Head of caudate nucleus (tissue), 42 donors: ENCODE measurements at places on chromosomes 6 and 20.

GRCh38 chr6:15481390-15482291, 181.2 kb downstream of the DTNBP1 start:
- no peak for DNase-seq

DNA sequence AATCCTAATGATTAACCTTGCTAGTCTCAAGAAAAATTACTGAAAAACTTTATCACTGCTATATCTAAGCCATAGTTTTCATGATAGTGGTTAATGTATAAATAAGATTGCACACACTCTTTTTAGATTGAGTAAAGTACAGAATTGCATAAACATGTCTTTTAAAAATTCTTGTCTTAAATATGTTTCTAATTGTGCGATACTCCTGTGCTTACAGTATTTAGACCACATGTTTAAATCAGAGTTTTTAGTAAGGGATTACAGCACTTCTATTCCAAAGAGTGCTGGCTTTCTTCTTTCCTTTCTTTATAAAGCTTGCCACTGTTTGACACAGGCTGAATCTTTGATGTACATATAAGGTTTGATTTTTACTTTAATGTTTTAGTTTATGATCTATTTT, 36.8 kb upstream of the RGS17 start:
- no peak for DNase-seq

GRCh38 chr20:54184904-54185626, 11.3 kb upstream of the CYP24A1 start:
- DNase-seq: no peak

DNA sequence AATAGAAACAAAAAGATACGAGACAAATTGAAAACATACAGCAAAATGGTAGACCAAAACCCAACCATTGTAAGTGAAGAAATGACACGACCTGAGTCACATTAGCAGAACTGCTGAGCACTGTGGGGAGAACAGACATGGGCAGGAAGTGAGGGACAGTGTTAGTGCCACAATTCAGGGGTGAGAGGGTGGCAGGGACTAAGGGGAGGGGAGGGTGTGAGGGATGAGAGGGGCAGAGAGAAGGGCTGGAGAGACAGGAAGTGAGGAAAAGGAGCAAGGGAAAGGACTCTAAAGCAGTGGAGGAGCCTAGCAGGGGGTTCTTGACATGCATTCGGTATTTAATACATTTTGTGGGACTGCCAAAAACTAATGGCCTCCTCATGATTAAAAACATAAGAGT, 45.0 kb upstream of the TRIM26 start:
- no peak for DNase-seq

DNA sequence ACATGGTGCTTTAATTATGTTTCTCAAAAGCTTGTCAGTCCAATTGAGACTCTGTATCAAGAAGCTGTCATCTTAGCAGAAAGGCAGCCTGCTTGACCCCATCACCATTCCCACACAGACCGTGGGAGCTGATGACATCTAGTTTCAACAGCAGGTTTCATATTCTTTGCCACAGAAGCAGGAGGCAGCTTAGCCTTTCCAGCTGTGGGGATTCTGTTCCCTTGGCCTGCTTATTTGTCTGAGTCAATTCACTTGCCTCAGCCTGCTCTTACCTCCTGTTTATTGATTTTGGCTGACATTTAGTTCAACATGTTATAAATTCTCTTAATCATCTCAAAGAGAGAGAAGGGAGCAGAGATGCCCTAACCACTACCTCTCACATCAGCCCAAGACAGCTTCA, 527.7 kb downstream of the ADGRB3 start:
- peak; percentile 44 for DNase-seq

DNA sequence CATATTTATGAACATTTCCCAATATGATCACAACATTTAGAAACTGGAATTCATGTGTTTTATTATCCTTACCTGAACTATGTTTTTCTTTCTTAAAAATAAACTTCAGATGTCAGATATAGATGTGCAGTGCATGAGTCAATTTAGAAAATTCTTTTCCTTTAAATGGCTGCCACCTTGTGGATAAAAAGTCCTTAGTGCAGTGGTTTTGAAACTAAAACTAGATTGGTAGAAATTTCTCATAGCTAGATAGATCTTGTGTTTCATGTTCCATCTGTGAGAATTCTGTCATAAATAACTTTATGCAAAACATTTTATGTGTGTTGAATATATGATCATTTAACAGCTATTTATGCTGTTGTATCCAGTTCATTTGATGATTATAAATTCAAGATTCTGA, 134.9 kb downstream of the KLHL32 start:
- DNase-seq: no peak

GRCh38 chr6:85641522-85641896, 1.2 kb downstream of the SYNCRIP start:
- no peak for DNase-seq

- no peak for DNase-seq
These were observed 414.1 kb downstream of the CDH26 start for GRCh38 chr20:60372275-60372674.

DNA sequence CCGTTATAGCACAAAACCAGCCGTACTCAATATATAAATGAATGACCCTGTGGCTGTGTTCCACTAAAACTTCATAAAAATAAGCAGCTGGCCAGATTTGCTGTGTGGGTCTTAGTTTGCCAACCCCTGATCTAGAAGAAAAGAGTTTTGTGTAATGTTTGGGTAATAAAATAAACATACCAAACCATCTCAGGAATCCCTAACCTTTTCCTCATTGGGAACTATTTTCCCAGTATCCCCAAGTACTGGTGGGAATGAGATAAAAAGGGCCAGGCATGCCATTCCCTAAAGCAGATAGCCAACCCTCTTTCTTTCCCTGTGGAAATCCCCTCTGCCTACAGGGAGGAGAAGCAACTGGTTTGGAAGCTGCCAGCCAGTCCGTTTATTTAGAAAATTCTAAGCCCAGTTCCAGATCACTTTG, 169.1 kb upstream of the AKAP12 start:
- no peak for DNase-seq

- peak; percentile 10 for DNase-seq
These were observed 33.9 kb downstream of the PSMG4 start for GRCh38 chr6:3292431-3293197.

GRCh38 chr20:44247586-44248409, 690 bp downstream of the GDAP1L1 start:
- DNase-seq: peak; percentile 58

DNA sequence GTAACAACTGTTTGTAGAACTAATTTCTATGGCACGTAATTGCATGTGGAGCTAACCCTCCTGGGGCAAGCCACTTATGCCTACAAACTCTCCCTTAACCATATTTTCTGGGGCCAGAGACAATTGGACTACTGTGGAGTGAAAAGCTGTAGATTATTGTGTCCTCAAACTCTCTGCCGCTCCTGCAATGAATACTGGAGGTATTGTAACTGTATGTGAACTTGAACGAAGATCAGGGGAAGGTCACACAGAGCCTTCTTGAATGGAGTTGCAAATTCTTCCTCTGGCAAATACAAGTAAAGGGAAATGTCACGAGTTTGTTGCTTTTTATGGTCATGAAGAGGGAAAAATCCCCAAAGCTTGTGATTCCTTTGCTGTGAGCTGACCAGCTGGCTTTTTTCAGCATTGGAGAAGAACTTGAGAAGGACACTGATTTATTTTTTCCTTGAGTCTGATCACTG, 18.2 kb downstream of the AKAP12 start:
- DNase-seq: no peak

- no peak for DNase-seq
These were observed 493 bp downstream of the CRYBG1 start for GRCh38 chr6:106360989-106361430.

DNA sequence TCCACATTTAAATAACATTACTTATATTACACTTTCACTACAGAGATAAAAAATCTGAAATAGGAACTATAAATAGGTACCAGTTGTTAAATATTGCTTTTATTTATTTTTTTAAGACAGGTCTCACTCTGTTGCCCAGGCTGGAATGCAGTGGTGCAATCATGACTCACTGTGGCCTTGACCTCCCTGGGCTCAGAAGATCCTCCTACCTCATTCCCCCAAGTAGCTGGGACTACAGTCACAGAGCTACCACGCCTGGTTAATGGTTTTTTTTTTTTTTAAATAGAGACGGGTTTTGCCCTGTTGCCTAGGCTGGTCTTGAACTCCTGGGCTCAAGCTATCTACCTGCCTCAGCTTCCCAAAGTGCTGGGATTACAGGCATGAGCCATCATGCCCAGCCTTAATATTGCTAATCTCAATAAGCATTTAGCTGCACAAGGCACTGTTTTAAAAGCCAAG, 17.3 kb downstream of the EEF1E1 start:
- DNase-seq: no peak

DNA sequence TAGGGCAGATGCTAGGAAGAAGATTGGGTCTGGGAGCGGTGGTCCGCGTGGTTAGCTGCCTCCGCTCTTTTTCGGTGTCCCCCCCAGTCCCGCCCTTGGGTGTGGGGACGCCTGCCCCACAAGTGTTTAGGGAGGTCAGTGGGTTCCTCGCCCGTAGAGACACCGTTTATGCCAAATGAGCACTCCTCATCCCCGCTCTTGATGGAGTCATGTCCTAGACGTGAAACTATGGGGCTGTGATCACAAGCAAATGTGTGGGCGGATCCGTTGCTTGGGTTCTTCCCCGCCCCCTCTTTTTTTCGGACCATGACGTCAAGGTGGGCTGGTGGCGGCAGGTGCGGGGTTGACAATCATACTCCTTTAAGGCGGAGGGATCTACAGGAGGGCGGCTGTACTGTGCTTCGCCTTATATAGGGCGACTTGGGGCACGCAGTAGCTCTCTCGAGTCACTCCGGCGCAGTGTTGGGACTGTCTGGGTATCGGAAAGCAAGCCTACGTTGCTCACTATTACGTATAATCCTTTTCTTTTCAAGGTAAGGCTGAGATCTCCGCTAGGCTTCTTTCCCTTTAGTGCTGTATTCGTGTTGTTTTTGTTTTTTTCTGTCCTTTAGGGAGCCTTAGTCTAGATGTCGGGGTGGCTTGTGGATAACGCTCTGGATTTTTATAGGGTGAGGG, at the start of gene HSP90AB1:
HSP90AB1 (plus strand) TSS at position 439 of the 675 bp plus-strand sequence. CDS start 1,529 bp downstream, outside the sequence.
- DNase-seq: peak; percentile 95

- no peak for DNase-seq
These were observed 8.9 kb upstream of the MLN start for GRCh38 chr6:33812669-33813068.

- DNase-seq: no peak
These were observed 85.7 kb upstream of the CDH4 start for GRCh38 chr20:61166324-61166723.

DNA sequence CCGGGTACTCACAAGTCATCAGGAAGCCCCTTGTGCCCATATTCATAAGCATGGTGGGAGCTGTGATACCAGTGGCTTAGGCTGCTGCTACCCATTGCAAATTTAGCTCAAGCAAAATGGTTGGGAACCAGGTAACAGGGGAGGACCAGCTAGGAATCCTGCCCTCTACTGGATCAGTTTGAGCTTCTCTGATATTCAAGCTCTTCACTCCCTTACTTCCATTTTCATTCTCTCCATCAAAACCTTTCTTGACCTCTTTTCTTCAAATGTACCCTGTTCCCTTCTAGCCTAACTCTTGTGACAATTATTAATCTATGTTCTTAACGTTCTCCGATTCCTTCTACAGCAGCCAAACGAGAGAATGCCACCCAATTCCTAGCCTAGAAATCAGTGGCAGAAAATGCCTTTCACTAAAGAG, 9.7 kb downstream of the NOL7 start:
- DNase-seq: no peak

DNA sequence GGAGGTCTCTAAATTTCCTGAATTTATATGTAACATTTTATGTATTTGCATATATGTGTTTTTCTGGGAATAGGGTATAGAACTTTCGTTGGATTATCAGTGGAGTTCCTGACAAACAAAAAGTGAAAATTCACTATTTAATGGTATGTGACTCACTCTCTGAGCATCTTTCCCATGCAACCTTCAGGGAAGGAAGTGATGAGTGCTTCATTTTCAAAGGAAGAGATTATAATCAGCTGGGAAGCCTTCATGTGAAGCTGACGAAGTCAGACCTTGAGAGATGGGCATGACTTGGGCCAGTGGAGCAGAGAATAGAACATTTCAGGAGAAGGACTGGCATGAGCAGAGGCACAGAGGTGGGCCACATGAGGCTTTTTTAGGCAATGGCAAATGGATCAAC, 72.7 kb downstream of the FAXC start:
- DNase-seq: no peak

- no peak for DNase-seq
These were observed 41.3 kb downstream of the NCOA3 start for GRCh38 chr20:47543006-47543431.

GRCh38 chr20:15214051-15214450, 876.6 kb upstream of the FLRT3 start:
- no peak for DNase-seq
